ENCODE measurements at places on chromosomes 3 and 15.

DNA sequence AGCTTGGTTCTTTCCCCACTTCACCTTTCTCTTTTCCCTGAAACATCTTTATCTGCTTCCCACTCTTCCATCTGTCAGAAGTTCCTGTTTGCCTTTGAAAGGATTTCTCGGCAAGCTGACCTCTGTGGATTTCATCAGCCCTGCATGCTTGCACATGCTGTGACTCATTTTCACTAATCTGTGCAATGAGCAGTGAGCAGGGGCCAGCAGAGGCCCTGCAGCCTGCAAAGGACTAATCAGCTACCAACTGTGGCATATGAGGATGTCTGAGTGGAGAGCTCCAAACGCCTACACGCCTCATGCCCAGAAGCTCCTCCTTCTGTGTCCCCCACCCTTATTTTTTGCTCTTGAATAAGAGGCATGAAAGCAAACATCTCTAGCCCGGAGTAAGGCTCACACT, 333.0 kb upstream of the SEMA6D start:
- DNase-seq: no peak

DNA sequence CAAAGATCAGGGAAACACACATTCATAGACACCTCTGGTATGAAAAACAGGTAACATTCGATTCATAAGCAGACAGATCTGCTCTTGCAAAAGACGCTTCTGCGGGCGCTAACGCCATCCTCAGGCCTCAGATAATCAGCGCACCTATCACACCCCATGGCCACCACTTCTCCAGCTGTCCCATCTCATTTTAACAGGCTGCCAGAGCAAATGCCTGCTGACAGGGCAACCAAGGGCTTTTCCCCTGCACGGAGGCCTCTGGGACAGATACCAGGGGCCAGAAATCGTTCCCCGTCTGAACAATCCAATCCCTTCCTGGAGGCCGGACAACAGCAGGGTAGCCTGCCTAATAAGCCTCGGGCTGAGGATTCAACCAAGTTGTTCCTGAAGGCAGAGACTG, 15.2 kb downstream of the ABCC5 start:
- DNase-seq: no peak

DNA sequence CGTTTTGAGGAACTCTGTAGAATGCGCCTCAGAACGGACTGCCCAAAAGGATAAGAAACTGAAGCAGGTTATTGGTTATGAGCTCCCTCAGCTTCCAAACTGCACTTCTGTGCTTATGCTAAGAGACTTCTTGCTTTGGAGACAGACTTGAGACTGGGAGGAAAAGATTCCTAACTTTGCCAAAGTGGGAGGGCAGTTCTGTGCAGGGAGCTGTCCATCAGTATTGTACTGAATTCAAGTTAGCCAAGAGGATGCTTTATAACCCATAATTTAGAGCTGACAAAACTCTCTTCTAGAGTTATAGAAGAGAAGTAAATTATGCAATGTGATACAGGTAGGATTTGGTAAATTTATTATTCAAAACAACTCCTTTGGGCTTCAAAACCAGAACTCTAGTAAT, 519.8 kb upstream of the GBE1 start:
- no peak for DNase-seq

- DNase-seq: no peak
Measured at GRCh38 chr15:61759639-61760038, 300.6 kb downstream of the VPS13C start.

GRCh38 chr15:60592371-60593169, 113.6 kb upstream of the ICE2 start:
- peak; percentile 64 for DNase-seq

DNA sequence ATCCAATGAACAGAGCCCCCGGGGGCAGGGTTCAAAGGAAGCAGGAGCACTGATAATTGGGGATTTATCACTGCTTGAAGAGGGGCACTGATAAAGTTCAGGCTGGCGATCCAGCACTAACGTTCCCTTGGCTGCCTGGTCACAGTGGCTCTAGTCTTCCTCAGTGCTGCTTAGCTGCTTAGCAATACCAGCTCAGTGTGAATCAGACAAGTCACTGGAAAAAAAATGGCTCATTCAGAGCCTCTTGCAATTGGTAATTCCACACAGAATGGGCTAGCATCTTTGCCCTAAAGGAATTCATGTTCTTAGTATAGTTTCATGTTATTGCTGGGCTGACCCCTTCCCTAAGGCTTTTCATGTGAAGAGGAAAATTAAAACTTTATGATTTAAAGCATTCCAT, 95.7 kb upstream of the SLC2A2 start:
- DNase-seq: no peak

- DNase-seq: no peak
Measured at GRCh38 chr3:182650568-182651128, 142.7 kb upstream of the ATP11B start.

DNA sequence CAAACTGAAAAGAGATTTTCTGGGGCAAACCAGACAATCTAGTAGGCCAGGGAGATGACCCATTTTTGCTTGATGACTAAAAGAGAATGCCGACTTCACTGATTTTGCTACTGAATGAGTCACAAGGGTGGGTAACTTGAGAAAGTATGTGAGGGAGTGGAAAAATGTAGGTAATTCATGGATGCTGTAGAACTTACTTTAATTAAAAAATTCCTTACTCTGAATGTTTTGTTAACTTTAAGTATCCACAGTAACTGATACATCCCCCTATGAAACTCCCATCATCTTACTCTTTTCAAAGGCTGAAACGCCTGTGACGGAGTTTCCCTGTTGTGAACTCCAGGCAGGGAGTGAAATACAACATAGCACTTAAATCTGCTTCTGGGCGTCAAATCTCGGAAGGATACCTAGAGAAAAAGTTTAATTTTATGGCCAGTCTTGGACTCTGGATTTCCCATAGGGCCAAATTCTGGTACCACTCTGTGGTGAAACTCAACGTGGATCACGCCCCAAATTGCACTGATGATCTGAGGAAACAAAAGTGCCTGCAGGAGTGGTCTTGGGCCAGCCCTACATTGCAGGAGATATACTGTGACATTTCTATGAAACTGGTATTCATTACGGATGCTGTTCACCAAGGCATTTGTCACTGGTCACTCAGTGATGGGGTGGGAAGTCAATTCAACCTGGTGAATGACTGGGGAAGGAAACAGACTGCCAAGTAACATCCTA, 24.0 kb downstream of the GOLIM4 start:
- no peak for DNase-seq

DNA sequence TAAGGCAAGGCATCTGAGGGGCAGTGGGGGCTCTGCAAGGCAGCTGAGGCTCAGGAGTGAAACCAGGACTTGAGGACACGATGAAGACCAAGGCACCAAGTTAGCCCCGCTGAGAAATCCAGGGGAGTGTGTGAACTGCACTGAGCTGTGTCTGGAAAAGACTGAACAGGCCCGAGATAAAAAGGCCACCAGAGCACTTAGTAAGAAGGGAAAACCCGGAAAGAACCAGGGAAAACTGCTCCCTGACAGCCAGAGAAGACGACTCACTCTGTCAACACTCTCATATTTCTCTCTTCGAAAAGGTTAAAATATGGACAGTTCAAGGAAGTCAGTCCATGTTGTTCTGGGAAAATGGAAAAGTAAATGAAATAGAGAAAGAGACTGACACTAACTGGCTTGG, 109.0 kb downstream of the SEC22A start:
- no peak for DNase-seq

DNA sequence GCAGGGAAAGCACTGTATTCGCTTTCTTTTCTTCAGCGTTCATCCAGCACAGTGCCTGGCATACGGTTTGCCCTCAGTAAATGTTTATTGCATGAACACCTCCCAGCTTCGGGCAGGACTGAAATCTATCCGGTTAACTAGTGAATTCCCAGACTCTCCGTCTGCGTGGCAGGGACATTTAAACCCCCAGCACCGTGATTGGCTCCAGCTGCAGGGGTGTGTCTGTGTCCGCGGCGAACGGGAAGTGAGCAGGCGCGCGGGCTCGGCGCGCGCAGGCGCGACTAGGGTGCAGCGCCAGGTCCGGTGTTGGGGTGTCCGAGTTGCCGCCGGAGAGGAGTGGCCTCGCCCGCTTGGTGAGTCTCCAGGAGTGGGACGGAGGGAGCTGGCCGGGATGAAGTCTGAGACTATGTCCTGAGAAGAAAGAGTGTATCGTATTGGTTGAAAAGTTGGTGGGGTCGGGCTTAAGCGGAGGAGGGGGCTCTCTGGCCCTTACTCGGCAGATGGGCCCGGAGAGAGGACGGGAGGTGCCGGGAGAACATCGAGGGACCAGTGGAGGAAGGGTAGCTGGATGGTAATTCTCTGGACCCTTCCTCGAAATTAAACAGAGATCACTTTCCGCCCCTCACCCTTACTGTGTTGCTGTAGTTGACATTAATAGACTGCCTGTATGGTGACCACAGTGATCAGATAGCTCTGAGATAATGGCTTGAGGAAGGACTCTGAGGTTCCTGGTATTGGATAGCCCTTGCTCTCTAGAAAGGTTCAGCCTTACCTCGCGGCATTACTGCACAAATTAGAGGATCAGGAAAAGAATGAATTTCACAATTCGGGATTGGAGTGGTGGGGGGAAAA, at the start of gene SNAP23:
SNAP23 (plus strand) TSS at position 274 of the 852 bp plus-strand sequence. CDS start 16,213 bp downstream, outside the sequence.
- peak; percentile 63 for DNase-seq

DNA sequence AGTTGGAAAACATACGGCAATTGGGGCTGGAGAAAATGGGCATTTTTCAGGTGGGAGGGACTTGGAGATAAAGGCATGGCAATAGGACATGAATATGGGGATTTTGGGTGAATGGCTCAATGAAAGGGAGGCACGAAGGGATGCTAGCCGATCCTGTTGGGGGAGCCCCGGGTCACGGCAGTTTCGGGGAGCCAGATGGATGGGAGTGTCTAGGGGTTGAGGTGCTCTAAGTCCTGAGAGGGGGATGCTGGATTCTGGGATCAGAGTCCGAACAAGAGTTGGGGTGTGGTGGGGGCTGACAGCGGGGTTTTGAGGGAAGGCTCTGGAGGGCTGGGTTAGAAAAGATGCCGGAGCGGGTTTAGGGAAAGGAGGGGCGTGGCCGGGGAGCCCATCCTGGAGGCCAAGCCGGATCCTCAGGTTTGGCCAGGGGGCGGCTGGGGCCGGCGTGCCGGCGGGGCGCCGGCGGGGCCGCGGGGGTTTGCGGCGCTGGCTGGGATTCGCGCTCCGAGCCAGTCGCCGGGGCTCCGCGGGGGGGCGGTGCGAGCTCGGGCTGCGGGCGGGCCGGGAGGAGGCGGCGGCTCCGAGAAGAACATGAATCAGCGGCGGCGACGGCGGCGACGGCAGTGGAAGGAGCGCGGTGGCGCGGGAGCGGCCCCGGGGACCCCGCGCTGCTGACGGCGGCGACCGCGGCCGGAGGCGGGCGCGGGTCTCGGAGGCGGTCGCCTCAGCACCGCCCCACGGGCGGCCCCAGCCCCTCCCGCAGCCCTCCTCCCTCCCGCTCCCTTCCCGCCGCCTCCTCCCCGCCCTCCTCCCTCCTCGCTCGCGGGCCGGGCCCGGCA, at the start of gene TYRO3:
TYRO3 (plus strand) TSS at position 813 of the 839 bp plus-strand sequence. CDS start 46 bp downstream, outside the sequence.
- DNase-seq: peak; percentile 18

All from NCI-H1092 treated with DMSO at 0.1 percent for 48 hours (cell line).